ENCODE measurements at places on chromosomes 1 and 21.

DNA sequence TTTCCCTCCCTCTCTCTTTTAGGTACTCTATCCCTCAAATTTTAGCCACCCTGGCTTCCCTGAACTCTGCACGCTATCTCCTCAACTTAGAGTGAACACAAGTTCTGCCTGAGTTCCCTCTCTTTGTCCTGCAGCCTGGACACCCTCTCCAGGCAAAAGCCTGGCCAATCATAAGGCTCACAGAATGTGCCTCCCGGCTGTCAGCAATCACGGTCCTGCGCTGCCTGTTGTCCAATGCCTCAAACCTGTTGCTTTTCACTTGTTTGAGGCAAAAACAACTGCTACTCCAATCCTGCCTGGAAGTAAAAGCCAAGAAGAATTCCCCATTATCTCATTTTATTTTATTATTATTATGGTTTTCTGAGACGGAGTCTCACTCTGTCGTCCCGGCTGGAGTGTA, 66.1 kb downstream of the LGR6 start:
- DNase-seq, result no peak

- no peak for DNase-seq
Measured at GRCh38 chr1:178627037-178627436, 98.0 kb upstream of the RALGPS2 start.

DNA sequence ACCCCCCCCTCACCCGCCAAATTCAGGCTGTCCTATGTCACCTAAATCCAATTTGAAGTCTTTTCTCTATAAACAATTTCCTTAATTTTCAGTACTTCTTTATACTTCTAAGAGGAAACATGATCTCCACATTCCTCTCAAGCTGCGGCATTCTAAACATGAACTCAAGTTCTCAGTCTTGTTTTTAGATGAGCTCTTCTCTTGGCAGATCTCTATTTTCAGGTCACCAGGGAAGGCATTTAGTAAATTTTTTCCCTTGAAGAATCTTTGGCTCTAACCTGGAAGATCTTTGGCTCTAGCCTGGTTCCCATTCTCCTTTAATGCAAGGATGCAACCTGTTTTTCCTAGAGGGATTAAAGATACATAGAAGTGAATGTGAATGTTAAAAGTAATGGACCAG, 193.4 kb downstream of the ATG4C start:
- DNase-seq, result no peak

- no peak for DNase-seq
Measured at GRCh38 chr21:39094847-39095579, 88.2 kb downstream of the PSMG1 start.

DNA sequence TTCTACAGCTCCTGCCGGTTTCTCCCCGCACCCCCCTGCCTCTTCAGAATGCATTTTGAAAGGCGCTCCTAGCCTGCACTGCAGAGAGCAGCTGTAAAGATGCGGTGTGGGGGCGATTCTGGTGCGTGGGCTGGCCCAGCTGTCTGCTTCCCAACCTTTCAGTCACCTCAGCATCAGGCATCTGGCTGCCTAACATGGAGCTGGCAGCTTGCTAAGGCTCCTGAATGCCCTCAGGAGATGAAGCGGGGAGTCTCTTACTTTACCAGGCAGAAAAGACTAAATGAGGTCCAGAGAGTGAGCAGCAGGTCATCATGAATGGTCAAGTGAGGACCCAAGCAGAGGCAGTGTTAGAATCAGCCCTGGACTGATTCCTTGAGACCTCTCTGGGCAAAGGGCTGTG, 8.7 kb downstream of the IER5 start:
- no peak for DNase-seq

DNA sequence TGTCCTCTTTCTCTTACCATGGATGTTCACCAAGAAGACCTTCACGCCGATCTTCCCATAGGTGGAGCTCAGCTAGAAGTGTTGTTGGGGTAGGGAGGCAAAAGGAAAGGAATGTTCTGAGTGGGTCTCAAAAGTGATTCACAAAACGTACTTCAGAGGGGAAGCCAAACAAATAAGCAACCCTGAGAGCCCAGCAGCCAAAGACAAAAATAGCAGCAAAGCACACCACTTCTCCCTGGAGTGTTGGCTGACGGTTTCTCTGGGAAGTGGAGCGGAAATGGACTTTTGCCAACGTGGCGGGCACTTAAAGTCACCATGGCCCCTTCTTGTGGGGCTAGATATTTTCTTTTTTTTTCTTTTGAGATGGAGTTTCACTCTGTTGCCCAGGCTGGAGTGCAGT, 23.1 kb downstream of the SLC26A9 start:
- no peak for DNase-seq

DNA sequence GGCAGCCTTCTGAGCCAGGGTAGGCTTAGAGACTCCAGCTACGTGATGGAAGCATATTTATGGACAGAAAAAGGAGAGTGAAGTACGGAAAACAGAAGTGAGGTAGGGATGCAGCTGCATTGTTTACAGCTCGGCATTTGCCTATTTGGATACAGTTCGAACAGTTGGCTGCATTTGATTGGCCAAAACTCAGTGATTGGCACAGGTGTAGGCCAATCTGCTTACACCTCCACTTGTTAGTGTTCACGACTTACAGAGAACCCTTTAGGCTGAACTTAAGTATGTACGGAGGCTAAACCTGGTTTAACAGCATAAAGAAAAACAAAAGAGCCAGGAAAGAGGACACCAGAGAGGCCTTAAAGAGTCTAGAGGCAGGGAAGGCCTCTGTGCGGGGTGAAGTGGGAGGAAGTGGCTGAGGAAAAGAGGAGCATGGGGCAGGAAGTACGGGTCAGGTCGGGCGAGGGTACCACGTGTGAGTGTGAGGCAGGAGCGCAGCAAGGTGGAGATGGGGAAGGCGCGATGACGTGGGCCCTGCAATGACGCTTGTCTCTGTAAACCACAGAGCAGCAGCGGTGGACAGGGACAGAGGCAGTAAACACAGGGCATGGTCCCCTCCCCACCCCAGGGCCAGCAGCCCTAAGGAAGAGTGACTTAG, 32.0 kb downstream of the RSPH1 start:
- DNase-seq, result peak; percentile 51

- no peak for DNase-seq
Measured at GRCh38 chr1:214292322-214292721, 11.4 kb downstream of the SMYD2 start.

GRCh38 chr1:181206979-181207790, 118.7 kb downstream of the IER5 start:
- DNase-seq, result no peak

GRCh38 chr1:82562448-82562847, 761.7 kb downstream of the ADGRL2 start:
- no peak for DNase-seq

GRCh38 chr1:212914789-212915188, 35.6 kb upstream of the VASH2 start:
- no peak for DNase-seq

DNA sequence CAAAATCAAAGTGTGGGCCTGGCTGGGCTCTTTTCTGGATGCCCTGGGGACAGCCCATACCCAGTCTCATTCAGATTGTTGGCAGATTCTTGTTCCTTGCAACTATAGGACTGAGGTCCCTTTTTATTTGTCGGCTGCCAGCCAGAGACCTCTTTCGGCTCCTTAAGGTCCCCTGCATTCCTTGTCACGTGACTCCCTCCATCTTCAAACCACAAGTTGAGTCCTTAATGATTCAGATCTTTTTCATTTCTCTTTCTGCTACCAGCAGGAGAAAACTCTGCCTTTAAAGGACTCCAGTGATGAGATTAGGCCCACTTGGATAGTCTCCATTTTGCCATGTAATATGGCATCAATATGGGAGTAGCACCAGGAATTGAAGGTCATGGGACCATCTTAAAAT, 48.6 kb downstream of the PATJ start:
- no peak for DNase-seq

GRCh38 chr1:63223426-63223825, 98.9 kb upstream of the FOXD3 start:
- no peak for DNase-seq

- DNase-seq, result no peak
Measured at GRCh38 chr1:23589585-23589986, 30.3 kb upstream of the ID3 start.

DNA sequence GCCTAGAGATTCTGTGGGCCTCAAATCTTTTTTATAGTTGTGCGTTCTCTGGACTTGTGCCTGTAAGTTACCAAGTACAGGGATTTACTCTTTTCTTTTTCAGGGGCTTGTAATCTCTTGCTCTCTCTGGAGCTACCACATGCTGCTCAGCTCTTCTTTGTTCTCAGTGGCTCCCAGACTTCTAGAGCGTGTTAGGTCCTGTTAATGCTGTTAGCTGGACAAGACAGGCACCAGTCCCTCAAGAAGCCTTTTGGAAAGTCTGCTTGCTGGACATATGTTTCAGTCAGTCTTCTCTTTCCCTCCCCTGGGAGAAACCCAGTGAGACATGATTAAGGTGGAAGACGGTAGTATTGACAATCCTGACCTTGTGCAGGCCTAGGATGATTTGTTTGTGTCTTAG, 29.4 kb downstream of the KCNK2 start:
- no peak for DNase-seq

- DNase-seq, result no peak
Measured at GRCh38 chr1:226981838-226982237, 41.7 kb downstream of the COQ8A start.

- DNase-seq, result no peak
Measured at GRCh38 chr21:46212721-46213484, 15.7 kb downstream of the LSS start.

Measured in activated naive CD4-positive, alpha-beta T cell (primary cell).